ENCODE measurements at places on chromosomes 1 and 21.

GRCh38 chr1:108862698-108863477 is 6.0 kb upstream of the AKNAD1 start:
- no peak for DNase-seq

DNA sequence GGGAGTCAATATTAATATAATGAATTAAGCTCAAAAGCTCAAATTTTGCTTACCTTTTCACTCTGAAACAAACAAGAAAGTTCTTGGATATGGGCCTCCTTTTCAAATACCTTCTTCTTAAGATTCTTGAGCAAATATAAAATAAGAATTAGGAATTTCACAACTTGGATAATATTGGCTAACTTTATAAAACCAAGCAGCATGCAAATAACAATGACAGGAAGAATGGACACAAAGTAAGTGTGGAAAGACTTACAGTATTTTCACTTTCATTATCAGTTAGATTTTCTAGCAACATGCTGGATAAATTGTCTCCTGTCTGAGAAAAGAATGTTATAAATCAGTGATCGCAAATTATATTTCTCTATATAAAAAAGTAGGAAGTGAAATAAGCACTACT is 13.2 kb downstream of the ODF2L start:
- DNase-seq, result no peak

DNA sequence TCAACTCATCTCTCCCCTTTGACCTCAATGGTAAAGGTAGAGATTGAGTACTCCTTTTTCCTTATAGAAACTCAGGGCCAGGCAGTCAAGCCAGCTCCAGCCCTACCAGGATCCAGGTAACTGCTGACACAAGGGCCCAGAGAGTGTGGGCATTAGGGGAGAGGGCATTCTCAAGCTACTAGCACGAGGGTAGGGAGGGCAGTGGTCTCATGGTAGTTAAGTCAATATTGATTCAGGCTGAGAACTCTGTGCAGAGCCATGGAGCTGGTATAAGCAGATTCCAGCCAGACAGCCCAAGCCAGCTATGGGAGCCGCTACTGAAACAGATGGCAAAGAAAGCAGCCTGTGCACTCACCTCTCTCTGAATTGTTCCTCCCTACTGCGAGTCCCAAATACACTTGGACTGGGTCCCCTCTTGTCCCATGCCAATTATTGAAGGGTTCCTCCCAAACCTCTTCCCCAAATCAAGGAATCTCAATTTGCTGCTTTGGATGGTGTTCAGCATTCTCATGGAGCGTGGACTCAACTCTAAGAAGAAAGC is 2.8 kb downstream of the PI4KB start:
- no peak for DNase-seq

GRCh38 chr21:46003575-46004007 is 22.0 kb downstream of the COL6A1 start:
- DNase-seq, result no peak

DNA sequence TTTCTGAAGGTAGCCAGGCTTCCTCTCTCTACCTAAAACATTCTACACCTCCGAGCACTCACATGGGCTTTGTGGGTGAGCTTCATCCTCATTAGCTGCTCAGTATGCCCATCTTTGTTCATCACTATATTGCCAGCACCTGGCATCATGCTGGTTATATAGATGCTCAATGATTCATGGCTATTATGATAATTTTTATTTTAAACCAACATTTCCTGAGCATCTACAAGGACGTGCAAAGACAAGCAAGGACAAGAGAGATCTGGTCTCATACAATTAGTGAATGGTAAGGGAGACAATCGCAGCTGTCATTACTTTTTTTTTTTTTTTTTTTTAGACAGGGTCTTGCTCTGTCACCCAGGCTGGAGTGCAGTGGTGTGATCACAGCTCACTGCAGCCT is 11.3 kb upstream of the QSOX1 start:
- DNase-seq, result no peak

DNA sequence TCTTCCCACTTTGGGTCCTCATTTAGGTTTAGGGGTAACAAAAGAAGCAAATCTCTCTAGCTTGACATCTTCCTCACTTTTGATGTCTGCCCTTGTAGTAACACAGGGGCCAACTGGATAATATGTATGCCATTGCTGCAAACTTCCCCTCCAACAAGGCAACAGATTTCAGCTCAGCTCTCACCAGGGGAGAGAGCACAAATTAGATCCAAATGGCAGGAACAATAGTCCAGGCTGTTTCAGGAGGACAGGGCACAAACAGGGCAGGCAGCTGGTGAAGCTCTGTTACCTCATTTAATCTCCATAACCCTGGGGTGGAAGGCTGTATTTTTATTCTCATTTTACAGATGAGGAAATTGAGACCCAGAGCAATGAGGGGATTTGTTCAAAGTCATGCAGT is 4.3 kb upstream of the PIK3R3 start:
- no peak for DNase-seq

DNA sequence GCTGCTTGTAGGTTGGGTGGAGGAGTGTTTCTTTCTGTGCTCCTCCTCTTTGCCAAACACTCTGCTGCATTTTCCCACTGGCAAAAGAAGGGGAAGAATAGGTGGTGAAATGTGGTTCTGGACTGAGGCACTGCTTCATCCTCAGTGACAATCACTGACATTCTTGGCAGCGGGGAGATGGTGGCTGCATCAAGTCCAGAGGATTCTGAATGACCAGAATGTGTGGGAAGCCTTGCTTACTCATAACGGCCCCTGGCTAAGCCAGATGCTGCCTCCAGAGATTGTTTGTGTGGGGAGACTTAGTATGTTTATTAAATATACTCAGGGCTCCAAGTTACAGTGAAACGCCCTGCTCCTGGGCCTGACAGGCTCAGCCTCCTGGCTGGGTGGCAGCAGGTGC is 160.3 kb downstream of the CACNA1E start:
- DNase-seq, result no peak

- DNase-seq, result no peak
These were observed 40.6 kb upstream of the SLC2A1 start for GRCh38 chr1:42999308-42999707.

DNA sequence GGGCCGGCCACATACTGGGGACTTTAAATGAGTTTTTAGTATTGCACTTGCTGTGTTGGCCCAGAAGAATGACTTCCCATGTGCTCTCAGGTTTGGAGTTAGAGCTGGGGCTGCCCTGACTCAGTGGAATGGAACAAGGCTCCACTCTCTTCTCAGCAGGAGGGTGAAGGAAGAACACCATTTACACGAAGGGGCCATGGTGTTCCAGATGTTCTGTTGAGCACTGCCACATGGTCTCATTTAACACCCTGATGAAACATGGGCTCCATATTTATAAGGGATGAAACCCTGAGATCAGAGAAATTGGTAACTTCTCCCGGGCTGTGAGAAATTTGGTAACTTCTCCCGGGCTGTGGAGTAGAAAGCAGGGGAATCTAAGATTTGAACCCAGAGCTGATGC is 5.8 kb downstream of the PYCR2 start:
- DNase-seq, result no peak

GRCh38 chr1:97066860-97067259 is 345.3 kb downstream of the PTBP2 start:
- no peak for DNase-seq

- no peak for DNase-seq
These were observed 13.6 kb downstream of the RHBG start for GRCh38 chr1:156382561-156382960.

- no peak for DNase-seq
These were observed 22.2 kb downstream of the EPHX4 start for GRCh38 chr1:92051948-92052347.

- DNase-seq, result no peak
These were observed 100.6 kb downstream of the RHOU start for GRCh38 chr1:228835911-228836310.

DNA sequence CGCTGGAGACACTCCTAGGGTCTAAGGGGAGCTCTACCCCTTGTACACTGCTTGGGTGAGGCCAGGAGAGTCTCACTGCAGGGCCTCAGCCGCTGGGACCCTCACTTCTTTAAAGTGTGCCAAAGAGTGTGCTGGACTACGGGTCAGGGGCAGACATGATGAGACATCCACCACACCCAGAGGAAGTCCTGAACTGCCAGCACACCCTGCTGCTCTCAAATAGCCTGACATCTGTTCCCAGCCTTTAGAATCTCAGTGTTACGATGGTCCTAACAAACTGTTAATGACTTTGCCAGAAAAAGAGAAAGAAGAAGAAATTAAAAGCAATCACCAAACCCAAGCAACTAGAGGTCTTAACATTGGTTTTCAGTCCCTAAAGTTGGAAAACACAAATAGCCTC is 49.0 kb downstream of the MRPL37 start:
- no peak for DNase-seq

GRCh38 chr21:28431022-28431421 is 561.7 kb downstream of the LTN1 start:
- DNase-seq, result no peak

DNA sequence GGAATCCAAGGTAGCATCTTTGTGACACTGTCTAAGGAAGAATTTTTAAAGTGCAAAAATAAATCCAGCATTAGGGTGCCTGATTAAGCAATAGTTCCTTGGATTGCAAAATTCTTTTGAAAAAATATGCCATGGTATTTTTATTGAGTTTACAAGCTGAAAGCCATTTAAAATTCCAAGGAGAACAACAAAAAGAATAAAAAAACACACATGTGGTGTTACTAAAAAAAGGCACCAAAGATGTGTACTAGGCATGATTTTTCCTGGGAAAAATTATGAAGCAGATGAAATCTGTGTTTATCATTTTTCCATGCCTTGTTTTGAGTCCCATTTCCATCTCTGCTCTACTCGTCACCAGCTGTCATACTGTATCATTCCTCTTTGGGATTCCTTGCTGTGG is 157.0 kb upstream of the ZNHIT6 start:
- DNase-seq, result no peak

DNA sequence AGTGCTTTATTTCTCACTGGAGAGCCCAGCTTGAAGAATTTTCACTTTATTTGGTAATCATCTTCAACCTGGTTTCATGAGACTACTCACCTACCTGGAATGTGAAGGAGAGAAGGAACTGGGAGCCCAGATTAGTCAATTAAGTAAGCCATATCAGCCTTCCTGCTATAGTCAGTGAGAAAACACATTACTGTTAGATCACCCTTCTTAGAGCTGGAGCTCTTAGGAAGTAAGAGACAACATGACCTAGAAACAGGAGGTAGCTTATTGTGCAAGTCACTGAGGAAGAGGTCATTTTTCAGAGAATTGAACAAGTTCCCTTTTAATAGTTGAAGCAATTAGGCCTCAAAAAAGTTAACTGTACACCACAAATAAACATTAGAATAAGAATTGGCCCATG is 49.2 kb upstream of the TEKT2 start:
- no peak for DNase-seq

GRCh38 chr21:28904961-28905435 is 87.7 kb downstream of the LTN1 start:
- no peak for DNase-seq

DNA sequence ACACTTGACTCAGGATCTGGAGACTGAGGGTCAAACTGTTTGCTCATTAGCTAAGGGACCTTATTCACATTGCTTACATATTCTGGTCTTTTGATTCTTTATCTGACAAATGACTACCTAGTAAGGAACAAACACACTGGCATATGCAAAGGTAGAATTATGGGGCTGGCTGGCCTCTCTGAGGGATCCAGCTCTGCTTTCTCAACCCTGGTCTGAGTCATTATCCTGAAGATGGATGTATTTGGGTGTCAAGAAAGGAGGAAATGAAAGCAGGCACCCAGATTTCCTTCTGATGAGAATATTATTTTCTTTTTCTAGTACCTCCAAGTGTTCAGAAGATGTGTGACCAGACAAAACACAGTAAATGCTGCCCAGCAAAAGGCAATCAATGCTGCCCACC is 6.0 kb downstream of the SMCP start:
- DNase-seq, result no peak

DNA sequence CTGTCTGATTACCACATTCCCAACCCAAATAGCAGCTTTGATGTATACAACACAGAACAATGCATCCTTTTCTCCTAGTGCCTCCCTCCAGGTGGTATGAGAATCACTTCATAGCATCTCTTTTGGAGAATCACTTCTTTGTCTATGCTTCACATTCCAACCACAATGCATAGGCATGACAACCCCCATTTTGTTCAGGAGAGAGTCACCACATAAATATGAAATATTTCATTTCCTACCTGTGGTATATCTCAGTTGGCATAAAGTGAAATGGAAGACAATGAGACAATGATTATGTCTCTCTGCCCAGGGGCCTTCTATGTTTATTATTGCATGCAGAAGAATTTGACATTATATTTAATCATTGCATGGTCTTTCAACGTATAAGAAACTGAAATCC is 112.2 kb downstream of the BRINP2 start:
- DNase-seq, result no peak

- DNase-seq, result no peak
These were observed 44.1 kb upstream of the ARHGEF16 start for GRCh38 chr1:3410142-3410925.

GRCh38 chr1:204278958-204279357 is 65.2 kb upstream of the GOLT1A start:
- no peak for DNase-seq

DNA sequence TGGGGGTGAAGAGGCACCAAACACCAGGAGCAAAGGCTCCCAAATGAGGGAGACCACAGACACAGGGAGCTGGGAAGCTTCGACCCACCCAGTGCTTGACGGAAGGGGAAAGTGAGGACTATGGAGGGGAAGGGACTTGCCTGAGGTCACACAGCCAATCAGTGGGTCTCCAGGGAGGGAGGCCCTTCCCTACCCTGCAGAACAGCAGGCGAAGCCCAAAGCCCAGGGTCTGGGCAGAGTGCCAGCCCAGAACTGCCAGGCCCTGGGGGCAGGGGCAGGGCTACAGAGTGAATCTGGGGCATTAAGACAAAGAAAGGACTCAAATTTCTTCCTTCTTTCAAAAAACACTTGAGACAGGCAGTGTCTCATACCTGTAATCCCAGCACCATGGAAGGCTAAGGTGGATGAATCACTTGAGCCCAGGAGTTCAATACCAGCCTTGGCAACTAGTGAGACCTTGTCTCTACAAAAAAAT is 45.5 kb upstream of the ECE1 start:
- no peak for DNase-seq

GRCh38 chr21:34630536-34631143 is 15.7 kb upstream of the RCAN1 start:
- DNase-seq, result no peak

DNA sequence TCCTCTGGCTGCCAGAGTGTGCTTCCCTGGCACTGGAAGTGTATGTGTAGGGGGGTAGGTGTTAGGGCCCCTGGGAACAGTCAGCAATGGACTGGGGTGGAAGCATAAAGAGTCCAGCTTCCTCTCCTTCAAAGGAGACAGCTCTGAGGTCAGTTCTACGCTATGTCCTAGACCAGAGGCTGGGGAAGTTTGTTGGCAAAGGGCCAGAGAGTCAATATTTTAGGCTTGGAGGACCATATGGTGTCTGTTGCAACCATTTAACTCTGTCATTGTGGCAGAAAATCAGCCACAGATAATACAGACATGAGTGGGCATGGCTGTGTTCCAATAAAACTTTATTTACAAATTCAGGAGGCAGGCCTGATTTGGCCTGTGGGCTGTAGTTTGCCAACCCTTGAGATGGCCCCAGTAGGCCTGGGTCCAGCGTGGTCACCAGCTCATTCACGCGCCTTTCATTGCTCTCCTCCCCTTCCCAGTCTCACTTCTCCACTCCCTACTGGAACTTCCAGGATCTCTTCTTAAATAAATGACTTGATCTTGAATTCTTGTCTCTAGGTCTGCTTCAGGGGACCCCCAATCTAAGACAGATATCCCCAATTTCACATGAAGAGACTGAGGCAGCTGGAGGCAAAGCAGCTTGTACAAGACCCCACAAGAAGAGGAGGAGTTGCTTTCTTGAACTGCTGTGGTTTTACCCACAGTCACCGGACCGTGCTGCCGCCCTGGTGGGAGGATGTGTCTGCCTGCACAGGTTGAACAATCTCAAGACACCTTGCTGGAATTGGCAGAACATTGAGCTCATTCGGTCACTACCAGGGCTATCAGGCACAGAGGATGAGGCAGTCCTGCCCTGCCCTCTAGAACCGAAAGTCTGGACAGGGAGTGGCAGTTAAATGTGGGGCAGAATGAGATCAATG is 162.4 kb upstream of the POU3F1 start:
- DNase-seq, result no peak

Measured in stimulated activated CD4-positive, alpha-beta T cell treated with anti-CD3 and anti-CD28 coated beads, Interleukin-1b, Interleukin-23, amount 100 ng/mL, for 1 hour (primary cell).